Type B pancreatic cell (in vitro differentiated cells): ENCODE measurements at places on chromosomes 5 and 9. TPM values are rescaled to one million over a fixed set of nuclear protein-coding genes. Genes with fewer than 3 reads are reported as not detected.

DRD1 gene
- total RNA-seq, result 0.17 and 0.87 TPM in 2 replicates

HDHD3 gene
- total RNA-seq, result 33.9 and 53.1 TPM in 2 replicates

GABRA6 gene
- total RNA-seq, result not detected in 2 replicates

CNTFR gene
- total RNA-seq, result 3.5 and 24.2 TPM in 2 replicates

ADAMTS2 gene
- total RNA-seq, result 7.7 and 9.2 TPM in 2 replicates

DNA sequence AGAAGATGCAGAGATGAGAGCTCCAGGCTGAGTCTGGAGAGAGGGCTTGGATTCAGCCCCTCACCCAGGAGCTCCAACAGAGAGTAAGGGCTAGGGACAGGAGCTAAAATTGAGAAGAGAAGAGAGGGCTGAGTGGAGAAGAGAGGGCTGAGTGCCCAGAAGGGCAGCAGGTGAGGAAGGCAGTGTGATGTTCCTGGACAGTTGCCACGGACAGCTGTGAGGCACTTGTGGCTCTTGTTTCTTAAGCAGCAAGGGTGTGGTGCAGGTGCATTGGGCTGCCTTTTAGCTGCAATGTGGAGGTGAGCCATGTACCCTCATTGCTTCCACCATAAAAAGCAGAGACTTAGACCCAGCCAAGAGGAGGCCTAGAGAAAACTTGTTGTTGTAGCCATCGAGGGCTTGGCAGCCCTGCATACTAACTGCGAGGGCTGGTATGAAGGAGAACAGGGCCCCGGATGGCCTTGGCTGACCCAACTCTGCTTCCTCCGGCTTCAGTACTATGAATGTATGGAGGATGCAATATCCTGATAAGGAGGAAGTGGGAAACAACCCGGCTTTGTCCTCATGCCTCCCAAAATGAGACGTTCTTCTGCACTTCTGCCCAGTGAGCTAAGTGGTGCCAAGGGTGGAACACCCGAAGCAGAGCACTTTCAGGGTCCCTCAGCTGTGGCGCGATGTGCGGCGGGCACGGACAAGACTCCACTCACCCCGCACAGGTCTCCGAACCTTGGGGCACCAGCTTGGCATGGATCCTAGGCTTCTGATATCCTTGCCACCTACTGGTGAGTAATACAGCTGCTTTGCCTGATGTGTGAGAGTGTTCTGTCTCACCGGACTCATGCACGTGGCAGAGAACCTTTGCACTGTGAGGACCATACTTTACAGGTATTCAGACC lies 65.2 kb downstream of the LRRC70 start:
- DNase-seq, result no peak

GRCh38 chr9:98888801-98889421 lies 54.8 kb upstream of the COL15A1 start:
- no peak for DNase-seq

- no peak for DNase-seq
These were observed 19.9 kb downstream of the PDGFRB start for GRCh38 chr5:150135557-150136304.

- no peak for DNase-seq
These were observed 62.0 kb downstream of the TTLL11 start for GRCh38 chr9:122031157-122031556.
